ENCODE measurements at places on chromosomes 1 and 21.
A peak's percentile ranks its signal among the peaks of the same experiment; 100 is the strongest.

DNA sequence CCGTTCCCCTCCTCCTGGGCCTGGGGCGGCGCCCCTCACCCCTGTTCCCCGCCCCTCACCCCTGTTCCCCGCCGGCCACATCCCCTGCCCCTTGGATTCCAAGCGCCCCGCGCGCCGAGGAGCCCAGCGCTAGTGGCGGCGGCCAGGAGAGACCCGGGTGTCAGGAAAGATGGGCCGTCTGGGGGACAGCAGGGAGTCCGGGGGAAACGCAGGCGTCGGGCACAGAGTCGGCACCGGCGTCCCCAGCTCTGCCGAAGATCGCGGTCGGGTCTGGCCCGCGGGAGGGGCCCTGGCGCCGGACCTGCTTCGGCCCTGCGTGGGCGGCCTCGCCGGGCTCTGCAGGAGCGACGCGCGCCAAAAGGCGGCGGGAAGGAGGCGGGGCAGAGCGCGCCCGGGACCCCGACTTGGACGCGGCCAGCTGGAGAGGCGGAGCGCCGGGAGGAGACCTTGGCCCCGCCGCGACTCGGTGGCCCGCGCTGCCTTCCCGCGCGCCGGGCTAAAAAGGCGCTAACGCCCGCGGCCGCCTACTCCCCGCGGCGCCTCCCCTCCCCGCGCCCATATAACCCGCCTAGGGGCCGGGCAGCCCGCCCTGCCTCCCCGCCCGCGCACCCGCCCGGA is at the start of gene TP73:
TSS of gene TP73 (plus strand) at position 587 of the 618 bp plus-strand sequence. CDS start 29,850 bp downstream, outside the sequence.
- DNase-seq, result no peak

- DNase-seq, result no peak
Measured at GRCh38 chr1:160546942-160547341, 23.9 kb upstream of the SLAMF6 start.

DNA sequence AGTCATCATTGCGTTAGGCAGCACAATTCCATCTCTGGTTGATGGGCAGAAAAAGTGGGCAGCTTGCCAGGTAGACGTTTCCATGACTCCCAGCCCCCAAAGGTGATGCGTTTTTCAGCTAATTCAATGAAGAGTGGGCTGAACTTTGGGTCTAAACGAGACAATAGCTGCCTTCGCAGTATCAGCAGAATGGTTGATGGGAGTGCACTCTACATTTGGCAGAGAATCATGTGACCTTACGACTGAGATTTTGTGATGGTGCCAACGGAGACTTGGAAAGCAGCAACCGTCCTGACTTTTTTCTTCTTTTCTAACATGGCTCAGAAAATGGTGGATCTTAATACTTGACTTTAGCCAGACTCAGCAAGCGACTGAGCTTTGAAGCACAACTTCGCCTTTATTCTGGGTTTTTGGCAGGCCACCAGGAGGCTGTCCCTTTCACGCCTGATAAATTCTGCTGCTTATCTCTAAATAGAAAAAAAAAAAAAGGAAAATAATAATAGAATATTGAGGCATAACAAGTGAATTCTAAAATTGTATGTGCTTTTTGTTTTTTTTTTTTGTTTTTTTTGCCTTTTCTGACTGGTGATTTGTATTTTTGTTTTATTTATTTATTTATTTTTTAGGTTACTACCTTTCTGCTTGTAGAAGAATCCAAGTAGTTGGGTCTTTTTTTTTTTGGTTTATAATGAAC is 804.8 kb downstream of the USP25 start:
- DNase-seq, result no peak

DNA sequence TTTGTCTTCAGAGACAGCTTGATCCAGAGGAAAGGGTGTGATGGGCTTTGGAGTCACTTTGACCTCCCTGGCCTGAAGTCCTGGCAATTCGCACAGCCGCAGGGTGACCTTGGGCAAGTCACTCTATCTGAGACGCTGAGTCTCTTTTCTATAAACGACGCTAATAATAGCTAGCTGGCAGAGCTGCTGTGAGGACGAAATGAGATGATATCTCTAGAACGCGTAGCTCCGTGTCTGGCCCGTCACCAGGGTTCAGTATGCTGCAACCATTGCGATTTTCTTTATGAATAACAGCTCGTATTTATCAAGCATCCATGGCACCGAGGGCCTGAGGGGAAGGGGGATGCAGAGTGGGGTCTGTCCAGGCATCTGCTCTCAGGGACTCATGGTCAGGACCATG is 58.7 kb downstream of the IGSF21 start:
- DNase-seq, result no peak

GRCh38 chr1:156750711-156751450 is 594 bp downstream of the HDGF start:
- DNase-seq, result no peak

- no peak for DNase-seq
Measured at GRCh38 chr21:15282665-15283064, 217.9 kb upstream of the NRIP1 start.

DNA sequence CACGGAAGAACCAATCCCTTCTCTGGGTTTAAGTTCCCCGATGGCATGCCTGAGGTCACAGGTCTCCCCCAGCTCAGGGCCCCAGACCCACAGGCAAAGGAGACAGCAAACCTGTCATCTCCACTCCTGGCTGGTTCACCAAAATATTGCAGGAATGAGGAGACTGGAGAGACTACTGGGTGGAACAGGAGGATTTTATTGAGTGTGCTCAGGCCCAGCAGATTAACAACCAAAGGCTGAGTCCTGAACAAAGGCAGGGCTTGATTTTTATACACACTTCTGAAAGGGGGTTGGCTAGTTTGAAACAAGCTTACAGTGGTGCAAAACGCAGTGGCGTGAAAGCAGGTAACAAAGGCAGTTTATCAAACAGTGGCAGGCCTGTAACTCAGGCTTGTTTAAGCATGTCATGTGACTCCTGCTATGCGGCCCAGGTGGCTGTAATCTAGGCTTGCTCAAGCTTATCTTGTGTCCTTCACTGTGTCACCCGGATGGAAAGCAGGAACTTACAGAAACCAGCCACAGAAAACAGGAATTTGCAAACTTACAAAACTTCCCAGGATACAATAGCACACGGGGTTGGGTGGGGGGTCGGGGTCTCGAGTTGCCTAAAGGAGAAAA is 27.4 kb upstream of the KCNJ15 start:
- DNase-seq, result no peak

DNA sequence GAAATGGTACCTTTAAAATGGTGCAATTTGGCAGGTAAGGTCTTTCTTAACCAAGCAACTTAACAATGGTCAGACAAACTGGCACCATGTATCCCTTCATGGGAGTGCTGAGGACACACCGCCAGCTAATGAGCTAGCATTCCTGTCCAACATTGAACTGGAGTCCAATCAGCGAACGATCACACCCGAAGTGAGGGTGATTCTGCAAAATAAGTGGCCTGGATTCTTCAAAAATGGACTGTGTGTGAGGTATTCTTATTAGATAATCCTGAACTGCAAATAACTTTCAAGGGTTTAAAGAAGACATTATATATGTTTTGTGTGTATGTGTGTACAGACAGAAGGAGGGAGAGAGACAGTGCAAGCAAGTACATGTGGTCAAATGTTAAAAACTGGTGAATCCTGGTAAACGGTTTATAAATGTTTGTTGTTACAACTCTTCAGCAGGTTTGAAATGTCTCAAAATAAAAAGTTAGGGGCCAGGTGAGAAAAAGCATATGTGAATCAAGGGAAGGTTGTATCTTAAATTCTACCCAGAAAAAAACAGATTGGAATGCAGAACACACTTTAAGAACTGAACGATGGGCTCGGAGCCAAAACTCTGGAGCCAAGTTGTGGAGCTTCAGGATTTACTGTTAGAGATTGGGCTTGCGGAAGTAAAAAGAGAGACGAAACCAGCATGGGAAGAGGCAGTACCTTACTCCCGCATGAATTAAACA is 20.9 kb downstream of the GADD45A start:
- no peak for DNase-seq

- no peak for DNase-seq
Measured at GRCh38 chr1:41672173-41672572, 187.7 kb upstream of the EDN2 start.

GRCh38 chr1:157916887-157917570 is 75.4 kb upstream of the CD5L start:
- DNase-seq, result no peak

DNA sequence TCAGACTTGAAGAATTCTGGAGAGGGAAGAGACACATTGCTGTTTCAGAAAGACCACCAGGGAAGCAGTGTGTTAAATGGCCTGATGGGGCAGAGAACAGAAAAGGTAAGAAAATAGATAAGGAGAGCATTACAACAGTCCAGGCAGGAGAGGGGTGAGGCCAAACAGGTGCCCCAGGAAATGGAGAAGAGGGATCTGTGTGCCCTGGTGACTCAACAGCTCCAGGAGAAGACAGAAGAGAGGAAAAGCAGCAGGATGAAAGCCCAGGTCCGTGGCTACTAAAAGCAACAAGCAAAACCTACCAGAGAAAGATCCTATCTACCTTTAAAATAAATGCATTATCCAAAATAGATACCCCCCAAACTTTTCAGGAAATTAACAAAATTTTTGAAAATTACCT is 9.2 kb downstream of the TP53BP2 start:
- no peak for DNase-seq

GRCh38 chr1:240234485-240235210 is 143.0 kb downstream of the FMN2 start:
- DNase-seq, result no peak

DNA sequence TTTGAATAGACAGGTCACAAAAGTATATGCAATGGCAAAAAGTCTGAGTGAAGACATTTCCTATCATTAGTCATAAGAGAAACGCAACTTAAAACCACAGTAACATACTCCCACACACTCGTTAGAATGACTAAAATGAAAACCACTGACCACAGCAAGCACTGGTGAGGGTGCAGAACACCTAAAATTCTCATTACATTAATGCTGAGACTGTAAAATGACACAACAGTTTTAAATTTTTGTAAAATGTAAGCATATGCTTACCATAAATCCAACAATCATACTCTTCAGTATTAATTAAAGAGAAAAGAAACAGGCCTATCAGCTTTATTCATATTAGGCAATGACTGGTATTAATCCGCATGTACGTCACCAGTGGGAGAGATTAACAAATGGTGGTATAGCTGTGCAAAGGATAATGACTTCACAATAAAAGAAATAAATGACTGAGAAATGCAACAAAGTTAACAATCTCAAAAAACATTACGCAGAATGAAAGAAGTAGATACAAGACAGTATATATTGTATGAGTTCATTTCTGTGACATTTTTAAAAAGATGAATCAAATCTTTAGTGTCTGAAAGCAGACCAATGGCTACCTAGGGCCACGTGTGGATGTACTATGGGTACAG is 253.5 kb downstream of the AKT3 start:
- no peak for DNase-seq

DNA sequence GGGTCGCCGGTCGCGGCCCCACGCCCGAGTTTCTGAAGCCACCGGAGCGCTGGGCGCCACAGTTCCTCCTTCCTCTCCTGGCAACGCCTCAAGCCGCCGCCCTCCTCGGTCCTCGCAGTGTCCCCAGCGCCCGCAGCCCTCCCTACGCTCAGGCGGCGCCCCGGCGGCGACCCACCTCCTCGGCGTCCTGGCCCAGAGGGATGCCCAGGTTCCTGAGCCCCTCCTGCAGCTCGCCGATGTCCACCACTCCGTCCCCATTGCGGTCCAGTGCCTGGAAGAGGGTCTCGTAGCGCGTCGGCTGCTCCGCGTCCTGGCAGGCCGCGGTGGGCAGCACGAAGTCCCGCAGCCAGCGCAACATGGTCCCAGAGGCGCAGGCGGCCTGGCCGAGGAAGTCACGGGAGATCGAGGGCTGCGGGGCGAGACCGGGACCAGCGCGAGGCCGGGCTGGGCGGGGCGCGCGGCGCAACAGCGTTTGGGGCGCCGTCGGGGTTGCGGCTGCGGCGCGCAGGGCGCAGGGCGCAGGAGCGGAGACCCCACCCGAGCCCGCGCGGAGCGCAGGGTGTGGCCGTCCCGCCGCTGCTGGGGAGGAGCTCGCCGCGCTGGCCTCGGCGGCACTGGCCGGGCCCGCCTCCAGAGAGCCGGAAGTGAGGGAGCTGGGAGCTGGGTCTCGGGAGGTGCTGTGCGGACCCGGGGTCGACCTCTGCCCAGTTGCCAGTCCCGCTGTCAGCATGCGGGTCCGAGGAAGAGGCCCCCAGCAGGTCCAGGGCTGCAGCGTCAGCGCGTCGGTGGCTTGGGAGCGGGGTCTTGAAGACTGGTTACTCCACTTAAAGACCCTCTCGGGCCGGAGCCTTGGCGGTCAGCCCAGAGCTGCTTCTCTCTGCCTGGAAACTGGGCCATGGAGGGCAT is at the start of gene SLC25A24:
TSS of gene SLC25A24 (minus strand) at position 563 of the 906 bp plus-strand sequence. CDS start at position 358, 205 bp downstream.
- peak; percentile 50 for DNase-seq

- DNase-seq, result no peak
Measured at GRCh38 chr21:34693192-34693810, 24.5 kb downstream of the CLIC6 start.

- DNase-seq, result no peak
Measured at GRCh38 chr1:17347769-17348592, 24.0 kb upstream of the PADI6 start.

GRCh38 chr21:39854572-39854971 is 12.7 kb upstream of the PCP4 start:
- no peak for DNase-seq

DNA sequence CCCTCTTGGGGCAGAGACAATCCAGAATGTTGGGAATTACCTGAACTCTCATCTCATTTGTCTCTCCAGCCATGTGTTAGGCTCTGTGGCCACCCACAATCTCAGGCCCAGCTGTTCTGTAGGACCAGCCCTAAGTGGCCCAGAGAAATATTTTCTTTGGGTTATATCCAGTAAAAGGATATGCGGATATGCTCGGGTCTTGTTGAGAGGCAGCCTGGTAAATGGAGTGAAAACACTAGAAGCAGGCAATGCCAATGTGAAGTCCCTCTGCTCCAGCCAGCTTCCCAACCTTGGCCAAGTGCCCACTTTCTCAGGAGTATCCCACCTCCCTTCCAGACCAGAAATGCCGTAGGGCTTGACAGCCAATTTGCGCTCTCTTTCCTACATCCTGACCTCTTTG is 192.2 kb downstream of the ST6GALNAC3 start:
- DNase-seq, result no peak

- no peak for DNase-seq
Measured at GRCh38 chr1:59057211-59057694, 239.6 kb upstream of the FGGY start.

GRCh38 chr1:245154429-245155271 is at the start of gene KIF26B:
KIF26B (plus strand) TSS chr1:245154985; CDS start chr1:245155425, 440 bp downstream.
- DNase-seq, result no peak

- DNase-seq, result no peak
Measured at GRCh38 chr1:34885405-34886247, 26.1 kb upstream of the SMIM12 start.

DNA sequence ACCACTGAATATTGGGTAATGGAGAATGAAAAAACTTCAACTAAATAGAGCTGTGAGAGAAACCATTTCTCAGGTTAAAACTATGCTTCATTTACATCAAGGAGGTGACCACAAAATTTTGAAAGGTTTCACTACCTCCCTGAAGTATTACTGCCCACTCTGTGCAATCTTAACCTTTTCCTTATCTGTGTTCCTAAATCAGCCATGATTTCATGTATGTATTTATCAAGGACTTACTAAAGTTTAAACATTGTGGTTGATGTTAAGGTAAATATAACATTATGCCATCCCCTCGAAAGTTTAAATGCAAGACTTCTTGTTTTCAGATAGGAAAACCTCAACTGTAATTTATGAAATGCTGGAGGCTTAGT is 84.4 kb downstream of the CLEC20A start:
- DNase-seq, result no peak
